ENCODE measurements at places on chromosomes 4 and X.
A peak's percentile ranks its signal among the peaks of the same experiment; 100 is the strongest.

DNA sequence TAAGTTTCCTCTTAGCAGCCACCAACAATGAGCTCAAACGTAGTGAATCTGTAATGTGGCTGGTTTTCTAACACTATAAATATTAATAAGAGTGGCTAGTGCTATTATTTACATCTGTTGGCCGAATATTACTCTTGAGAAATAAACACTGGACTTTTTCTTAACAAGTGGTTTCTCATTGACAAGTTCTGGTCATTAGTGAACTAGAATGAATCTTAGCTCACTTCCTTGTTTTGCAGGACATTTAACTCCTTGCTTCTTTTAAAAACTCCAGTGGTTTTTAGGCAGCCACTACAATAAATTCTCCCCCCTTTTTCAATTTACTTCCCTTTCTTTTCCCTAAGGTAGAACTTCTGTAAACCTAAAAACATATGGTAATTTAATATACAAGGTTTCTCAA, 177.2 kb downstream of the ARAP2 start:
- DNase-seq, result no peak

- DNase-seq, result no peak
Measured at GRCh38 chr4:123821861-123822260, 425.3 kb downstream of the SPRY1 start.

DNA sequence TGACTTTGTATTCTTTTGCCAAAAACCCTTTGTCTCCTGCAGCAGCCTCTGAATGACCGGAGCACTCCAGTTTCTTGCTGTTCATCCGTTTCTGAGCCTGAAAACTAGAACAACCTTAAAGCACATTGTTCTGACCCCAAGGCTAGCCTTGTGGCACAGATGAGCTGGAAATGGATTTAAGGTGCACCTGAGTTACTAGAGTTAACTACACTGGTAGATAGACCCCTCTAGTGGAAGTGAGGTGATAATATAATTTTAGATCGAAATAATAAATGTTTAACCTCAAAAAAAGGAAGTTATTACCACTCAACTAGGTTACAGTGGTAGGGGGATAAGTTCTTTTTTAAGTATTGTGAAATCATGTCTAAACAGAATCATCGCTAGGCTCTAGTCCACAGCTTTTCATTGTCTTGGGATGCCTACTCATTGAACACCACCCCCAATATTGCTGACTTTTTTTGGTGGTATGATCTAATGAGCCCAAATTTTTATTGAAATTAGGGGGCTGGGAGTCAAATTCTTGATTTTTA, 2.7 kb downstream of the PLS3 start:
- no peak for DNase-seq

DNA sequence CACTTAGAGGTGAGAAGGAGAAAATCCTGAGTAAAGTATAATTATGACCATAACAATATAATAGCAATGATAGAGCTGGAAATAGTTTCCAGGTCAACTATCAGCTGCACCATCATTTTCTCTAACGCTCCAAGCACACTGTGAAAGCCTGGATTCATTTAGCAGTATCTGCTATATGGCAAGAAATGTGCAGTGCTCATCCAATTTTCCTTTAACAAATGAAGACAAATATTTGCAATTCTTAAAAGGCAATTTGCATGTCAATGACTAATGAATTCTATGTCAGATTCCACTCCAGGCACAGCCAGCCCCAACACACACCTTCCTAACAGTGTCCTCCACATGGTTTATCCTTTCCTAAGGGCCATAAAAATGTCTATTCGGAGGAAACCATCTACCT, 12.7 kb downstream of the PRSS12 start:
- DNase-seq, result no peak

DNA sequence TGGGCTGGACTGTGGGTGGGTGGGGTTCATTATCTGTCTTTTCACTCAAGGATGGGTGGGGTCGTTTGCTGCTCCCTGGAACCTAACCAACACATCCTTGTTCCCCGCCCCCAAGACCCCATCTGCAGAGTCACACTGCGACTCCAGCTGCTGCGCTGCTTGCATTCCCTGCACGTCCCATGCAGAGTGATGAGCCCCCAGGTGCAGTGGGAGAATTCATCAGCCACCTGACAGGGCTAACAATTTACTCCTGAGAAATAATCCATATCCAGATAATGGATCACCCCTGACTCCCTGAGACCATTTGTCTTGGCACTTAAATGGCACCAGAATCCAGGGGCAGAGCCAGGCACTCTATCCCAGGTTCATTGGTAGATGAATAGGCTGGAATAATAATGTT, 12.4 kb upstream of the ARHGAP36 start:
- DNase-seq, result no peak

GRCh38 chr4:152599636-152600035, 63.7 kb upstream of the FBXW7 start:
- DNase-seq, result no peak

- DNase-seq, result peak; percentile 42
Measured at GRCh38 chr4:94957030-94957429, 199.3 kb downstream of the BMPR1B start.

DNA sequence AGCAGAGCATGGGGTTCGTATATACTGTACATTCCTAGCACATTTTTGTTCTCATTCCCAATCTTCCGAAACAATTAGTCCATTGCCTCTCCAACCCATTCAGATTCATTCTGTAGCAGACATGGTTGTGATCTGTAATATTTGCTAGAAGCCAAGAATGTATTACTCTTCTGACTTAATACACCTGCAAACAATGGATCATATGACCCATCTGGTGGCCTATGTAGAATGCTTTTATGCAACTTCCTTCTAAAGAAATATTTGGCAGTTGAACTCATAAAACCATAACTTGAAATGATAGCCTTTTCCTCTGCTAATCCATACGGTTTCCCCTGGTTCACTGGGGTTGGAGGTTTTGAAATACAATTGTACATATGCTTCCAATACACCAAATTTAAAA, 32.8 kb upstream of the SGMS2 start:
- no peak for DNase-seq

GRCh38 chr4:159444678-159445077, 341.8 kb downstream of the RAPGEF2 start:
- no peak for DNase-seq

- no peak for DNase-seq
Measured at GRCh38 chrX:30570505-30570904, 7.1 kb downstream of the TASL start.

DNA sequence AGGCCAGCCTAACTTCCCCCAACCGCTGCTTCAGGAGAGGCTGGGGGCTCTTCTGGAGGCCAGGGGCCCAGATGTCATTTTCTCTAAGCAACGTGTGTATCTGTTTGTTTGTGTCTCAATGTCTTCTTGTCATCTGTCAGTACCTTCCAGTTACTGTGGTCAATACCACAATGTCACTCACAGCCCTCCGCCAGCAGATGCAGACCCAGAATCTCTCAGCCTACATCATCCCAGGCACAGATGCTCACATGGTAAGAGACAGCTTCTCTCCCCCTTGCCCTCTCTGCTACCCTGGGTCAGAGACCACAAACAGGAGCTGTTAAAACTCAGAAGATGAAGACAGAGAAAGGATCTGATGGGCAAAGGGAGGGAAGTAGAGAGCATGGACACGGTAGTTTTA, 5.0 kb downstream of the XPNPEP2 start:
- no peak for DNase-seq

GRCh38 chr4:95835672-95836071, 4.2 kb upstream of the PDHA2 start:
- peak; percentile 24 for DNase-seq

- DNase-seq, result peak; percentile 52
Measured at GRCh38 chrX:53288189-53288588, 6.8 kb upstream of the IQSEC2 start.

GRCh38 chrX:48703642-48704481, 7.3 kb downstream of the SUV39H1 start:
- DNase-seq, result no peak

GRCh38 chr4:68416591-68416990, 30.7 kb upstream of the TMPRSS11E start:
- no peak for DNase-seq

DNA sequence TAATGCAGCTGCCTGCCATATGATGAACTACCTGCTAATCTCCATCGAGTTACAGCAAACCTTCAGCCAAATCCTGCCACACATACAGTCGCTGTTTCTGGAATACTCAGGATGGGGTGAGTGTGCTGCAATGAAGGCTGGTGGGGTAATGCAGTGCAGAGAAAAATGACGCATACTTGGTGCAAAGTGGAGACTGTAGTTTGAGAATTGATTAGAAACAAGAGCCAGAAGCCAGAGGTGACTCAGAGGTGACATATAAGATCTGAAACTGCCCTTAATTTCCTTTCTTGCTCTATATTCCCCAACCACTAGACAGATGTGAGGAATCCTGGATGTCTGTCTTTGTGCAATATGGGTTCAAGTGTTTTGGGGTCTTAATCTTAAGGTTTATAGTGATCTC, 22.0 kb downstream of the C4orf54 start:
- DNase-seq, result no peak

DNA sequence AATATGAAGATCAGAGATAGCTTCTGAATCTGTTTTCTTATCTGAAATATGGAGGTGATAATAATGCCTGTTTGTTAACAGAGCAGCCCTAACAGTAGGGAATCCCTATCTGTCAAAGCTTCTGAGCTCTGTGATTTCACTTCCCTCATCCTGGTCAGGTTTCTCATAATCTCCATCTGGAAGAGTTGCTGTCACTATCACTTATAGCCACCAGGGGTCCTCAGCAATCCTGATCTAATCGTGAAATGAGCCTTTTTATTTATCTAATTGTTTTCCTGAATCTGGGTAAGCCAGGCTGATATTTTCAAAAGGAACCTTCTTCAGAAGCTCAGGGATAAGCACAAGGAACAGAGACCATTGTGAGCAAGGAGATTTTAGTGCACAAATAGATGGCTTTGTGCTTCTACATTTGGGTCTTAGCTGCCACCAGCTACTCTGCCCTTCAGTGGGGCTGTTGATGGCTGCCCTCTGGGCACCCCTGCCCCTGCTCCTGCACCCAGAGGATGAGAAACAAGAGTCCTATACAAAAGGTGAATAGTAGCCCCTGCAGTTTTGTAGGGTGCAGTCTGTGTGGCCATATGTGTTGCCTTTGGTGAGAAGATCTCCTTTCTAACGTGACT, 196.4 kb upstream of the RADX start:
- peak; percentile 14 for DNase-seq

DNA sequence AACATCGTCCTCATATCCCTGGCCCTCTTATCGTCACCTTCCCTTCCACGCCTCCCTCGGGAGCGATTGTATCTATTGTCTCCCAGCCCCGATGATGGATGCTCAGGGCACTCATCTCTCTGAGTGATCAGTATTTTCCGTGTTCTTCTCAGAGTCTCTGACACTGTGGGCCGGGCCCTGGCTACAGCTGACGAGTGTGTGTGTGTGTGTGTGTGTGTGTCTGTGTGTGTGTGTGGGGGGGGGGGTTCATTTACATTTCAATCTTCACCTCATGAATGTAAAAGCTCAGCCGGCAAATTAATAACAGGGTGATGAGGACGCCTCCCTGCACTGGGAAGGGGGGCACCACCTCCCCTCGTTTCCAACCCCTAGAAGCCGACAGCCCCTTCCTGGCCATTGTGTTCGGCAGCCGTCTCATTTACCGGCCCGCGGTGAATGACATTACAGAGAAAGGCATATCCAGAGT, 159.5 kb downstream of the SHOX start:
- DNase-seq, result no peak

DNA sequence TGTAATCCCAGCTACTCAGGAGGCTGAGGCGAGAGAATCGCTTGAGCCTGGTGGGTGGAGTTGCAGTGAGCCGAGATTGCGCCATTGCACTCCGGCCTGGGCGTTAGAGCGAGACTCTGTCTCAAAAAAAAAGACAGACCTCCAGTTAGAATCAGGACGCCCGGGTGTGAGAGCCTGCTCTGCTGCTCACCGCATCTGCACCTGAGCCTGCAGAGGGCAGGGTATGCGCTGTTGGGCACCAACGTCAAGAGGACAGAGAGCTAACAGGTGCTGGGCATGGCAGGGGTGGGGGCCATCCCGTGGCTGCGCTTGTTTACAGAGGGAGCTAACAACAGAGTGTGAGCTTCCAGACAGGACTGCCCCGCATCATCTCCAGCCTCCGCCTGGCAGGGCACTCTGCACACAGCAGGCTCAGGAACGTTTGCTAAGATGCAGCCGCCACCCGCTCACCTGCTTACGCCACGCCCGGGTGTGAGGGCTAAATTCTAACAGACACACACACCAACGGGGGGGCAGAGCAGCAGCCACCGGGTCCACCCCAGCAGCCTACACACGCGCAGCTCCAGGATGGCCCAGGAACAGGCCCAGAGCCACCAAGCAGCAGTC, 50.0 kb upstream of the CPLX1 start:
- DNase-seq, result no peak

DNA sequence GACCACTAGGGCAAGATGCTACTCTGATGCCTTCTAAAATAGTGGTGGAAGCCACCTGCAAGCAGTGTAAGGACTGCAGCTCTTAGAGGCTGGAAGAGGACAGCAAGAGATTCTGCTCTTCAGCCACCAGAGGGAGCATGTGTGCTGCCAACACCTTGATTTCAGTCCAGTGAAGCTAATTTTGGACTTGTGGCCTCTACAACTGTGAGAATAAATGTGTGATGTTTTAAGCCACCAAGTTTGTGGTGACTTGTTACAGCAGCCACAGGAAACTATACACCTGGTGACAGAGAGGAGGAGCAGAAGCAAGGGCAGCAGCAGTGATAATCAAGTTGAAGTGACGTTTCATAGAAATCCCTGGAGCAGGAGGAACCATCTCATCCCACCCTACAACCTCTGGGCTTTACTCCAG, 55.9 kb downstream of the FGFBP1 start:
- peak; percentile 69 for DNase-seq

DNA sequence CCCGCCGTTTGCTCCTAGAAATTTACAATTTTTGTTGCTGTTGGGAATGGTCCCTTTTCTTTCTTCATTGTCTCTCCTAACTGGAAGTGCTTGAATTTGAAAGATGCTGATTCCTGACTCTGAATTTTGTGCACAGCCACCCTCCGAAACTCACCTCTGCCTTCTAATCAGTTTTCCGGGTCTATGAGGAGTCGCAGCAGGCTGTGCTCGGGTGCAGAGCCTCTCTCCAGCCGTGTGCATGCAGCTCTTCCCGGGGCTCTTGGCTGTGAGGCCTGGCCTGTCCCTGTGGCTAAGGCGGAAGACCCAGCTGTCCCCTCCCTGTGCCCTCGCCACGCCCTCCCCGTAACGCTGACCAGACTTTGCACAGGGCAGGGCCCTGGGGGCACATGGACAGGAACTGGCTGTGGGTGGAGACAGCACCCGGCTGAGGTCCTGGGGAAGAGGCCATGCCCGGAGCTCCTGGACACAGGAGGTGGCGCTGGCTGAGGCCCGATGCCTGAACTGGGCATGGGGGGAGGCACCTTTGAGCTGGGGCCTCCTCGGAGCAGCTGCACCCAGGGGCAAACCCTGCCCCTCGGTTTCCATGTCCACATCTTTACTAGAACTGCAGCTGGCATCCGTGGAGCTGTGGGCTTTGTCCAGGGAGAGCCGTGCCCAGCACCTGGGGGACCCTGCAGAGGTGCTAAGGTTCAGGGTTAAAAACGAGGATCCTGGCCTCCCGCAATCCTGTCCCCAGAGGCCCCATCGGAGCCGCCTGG, 32.6 kb upstream of the SPON2 start:
- no peak for DNase-seq
